ENCODE measurements at places on chromosomes 6 and 20.

DNA sequence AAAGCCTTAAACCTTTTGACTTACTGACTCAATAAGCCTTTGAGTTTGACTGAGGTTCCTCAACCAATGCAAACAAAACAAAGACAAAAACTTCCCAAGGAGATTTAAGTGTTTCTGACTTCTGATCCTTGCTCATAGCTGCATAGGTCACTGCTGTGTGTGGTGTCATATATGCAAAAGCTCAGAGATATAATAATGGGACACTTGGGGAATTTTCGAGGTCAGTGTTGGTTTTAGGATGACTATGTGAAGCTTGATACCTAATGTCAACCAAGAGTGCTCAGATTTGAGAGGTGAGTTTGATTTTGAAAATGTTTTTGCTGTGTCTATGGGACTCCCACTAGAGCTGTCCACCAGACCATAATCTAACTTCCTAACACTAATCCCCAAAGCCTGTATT is 26.2 kb downstream of the ZKSCAN8 start:
- no peak for DNase-seq

DNA sequence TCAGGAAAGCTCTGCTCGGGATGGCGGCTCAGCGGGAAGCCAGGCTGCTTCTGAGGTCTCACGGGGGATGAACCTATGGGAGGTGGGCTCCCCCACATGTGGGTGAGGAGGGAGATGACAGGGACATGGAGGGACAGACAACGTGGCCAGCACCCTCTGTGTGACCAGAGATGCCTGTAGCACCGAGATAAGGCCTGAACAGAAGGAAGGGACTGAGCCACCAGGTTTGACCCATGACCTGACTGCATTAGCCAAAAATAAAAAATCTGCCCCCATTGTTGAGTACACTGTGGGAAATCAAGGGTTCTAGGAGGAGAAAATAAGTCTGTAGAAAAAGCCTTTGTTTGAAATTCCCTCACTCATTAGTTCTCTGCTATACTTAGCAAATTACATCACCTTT is 105.7 kb downstream of the RNASET2 start:
- no peak for DNase-seq

DNA sequence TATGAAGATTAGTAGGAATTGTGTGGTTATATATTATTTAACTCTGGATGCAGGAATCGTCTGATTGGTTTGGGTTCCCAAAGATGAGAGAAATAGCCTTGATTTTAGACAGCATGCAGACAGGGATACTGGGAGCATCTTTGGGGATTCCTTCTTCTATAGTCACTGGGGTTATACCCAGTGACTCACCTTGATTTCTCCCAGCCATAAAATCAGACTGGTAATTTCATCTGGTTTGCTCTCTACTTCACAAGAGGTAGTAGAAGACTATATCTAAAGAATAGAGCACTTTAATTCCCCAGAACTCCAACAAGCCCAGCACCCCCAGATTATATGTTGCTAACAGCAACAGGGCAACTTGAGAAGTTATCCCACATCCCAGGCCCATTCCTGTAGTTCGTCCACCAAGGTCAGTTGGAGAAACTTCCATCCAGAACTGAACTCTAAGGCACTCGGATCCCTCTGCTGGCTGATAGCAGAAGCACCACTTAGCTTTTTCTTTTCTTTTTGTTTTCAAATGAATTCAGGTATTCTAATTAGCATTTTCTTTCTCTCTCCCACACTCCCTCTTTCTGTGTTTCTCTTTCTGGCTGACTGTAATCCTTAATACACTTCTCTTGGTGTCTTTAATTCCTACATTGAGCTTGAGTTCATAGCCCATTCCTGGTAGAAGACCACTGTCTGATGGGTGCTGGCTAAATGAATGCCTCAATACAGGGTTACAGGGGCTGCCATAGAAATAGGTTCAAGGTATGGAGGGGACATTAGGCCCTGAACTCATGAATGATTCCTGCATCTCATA is 20.4 kb upstream of the EFHC1 start:
- no peak for DNase-seq

DNA sequence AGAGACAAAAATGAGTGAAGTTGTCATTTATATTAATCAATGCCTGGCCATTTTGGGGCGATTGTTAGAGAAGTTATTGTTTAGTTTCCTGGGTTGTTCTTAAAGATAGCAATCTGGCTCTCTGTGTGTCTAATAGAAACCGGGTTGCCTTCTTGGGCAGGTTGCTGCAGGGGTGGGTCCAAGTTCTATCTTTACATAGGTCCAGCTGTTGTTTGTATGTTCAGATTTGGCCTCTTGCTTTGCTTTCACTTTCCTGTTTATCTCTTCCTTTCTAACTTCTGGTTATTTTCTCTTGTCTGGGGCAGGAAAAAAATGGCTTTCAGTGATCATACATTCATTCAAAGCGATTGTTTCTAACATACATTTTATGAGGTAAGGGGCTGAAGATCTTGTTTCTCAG is 128.4 kb upstream of the NOX3 start:
- DNase-seq, result no peak

DNA sequence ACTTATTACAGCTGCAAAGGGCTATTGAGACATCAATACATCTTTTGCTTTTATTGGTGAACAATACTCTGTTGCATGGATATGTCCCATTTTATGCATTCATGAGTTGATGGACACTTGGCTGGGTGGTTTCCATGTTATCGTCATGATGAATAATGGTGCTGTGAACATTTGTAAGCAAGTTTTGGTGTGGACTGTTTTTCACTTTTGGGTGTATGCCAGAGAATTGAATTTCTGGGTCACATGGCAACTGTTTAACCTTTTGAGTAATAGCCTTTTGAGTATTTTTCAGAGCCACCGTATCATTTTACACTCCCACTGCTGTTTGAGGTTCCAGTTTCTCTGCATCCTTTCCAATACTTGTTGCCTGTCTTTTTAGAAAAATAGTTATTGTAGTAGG is 107.0 kb downstream of the JARID2 start:
- DNase-seq, result no peak

DNA sequence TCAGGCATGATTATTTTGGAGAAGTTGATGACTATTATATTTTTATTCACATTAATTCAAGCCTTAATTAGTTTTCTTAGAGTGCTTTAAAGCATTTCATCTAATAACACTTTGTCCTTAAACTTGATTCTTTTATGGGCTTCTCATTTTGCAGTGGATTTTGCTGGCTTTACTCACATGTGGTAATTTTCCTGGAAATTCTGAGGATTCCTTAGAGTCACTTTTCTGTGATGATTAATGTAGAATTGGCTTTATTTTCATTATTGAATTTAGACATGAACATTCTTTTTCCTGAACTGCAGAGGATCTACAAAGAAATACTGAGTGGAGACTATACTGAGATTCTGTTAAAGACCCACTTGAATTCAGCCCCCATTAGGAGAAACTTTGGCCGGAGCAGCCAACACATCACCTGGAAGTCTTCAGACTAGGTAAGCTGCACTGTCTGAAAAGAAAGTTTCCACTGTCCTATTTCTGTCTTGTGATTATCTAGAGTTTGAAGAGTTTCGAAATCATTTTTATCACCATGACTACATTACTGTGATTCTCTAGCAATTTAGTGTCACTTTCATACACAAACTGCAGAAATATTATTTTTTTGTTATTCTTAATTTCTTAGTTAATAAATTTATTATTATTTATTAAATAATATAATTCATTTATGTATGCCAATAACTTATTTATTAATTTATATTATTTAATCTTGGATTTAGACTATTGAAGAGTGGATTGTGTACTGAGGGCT is 1.9 kb downstream of the RFPL4B start:
- DNase-seq, result no peak

DNA sequence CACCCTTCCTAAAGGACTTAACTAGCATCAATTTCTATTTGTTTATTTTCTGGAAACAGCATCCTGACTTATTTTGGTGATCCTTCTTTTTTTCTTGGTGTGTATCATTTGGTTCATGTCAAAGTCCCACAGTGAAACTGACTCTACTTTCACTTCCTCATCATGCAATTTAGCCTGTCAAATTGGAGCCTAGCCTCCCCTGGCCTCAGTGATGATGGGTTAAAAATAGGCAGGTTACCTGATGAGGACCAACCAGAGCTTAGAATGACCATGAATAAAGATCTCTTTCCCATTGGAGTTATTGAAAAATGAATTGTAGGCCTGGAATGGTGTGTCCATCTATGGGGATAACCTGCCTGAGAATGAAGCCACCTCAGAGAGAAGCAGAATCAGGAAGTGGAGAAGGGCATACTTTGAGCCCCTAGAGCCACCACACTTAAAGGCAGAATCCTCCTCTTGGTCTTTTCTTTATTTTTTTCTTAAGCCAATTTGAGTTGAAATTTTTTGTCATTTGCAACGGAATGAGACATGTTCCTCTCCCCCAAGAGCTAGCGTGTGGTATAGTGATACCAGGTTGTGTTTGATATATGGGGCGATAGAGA is 105.6 kb downstream of the BTBD3 start:
- DNase-seq, result no peak

- DNase-seq, result no peak
Measured at GRCh38 chr6:136166815-136167214, 83.3 kb downstream of the MTFR2 start.

- DNase-seq, result no peak
Measured at GRCh38 chr6:138264372-138264880, 46.1 kb upstream of the PBOV1 start.

GRCh38 chr6:168605964-168606363 is 165.0 kb downstream of the SMOC2 start:
- DNase-seq, result no peak

GRCh38 chr20:56443654-56444540 is 24.5 kb upstream of the RTF2 start:
- no peak for DNase-seq

DNA sequence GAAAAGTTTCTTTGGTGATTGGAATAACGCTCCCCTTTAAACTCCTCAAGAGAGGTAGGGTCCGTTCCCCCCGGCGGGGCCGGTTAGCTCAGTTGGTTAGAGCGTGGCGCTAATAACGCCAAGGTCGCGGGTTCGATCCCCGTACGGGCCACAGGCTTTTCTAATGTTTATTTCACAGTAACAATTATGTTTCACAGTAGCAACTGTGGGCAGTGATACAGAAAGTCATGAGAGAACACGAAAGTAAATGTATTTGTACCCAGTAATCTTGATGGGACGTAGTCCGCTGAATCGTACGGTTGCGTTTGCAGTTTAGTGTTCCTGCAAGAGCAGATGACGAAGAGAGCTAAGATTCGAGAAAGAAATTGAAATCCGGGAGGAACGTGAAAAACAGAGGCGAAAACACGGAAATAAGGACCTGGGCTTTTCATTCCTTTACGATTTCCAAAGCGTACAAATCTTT is 505.5 kb downstream of the PRIM2 start:
- DNase-seq, result no peak

GRCh38 chr6:107079429-107079828 is 35.9 kb downstream of the BEND3 start:
- DNase-seq, result no peak

DNA sequence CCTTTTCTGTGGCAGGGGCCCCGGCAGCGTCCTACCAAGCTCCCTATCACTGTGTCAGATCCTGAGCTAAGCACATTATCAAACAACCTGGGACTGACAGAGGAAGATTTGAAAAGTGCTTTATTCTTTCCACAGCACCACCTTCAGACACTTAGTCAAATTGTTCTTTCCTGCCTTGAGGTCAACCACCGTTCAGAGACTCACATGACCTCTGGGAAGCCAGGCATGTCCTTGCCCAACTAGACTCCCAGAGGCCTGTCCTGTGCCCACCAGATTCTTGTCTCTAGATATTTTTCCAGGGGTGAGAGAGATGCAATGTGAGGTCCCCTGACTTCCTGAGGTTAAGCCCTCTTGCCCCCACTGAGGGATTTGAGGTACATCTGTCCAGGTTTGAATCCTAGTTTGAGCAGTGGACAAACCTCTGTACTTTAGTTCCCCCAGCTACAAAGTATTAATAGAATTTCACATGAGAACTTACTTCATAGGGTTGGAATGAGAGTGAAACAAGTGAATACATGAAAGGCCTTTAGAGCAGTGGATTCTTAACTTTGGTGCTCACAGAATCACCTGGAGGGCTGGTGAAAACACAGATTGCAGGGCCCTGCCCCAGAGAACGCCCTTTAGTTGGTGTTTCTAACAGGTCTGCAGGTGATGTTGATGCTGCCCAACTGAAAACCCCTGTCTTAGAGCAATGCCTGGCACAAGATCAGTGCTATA is 179.8 kb downstream of the CLIC5 start:
- DNase-seq, result no peak

Data from stimulated activated CD4-positive, alpha-beta T cell treated with anti-CD3 and anti-CD28 coated beads, Interleukin-1b, Interleukin-23, amount 100 ng/mL, for 4 hours (primary cell).